ENCODE measurements at places on chromosomes 4 and X.

DNA sequence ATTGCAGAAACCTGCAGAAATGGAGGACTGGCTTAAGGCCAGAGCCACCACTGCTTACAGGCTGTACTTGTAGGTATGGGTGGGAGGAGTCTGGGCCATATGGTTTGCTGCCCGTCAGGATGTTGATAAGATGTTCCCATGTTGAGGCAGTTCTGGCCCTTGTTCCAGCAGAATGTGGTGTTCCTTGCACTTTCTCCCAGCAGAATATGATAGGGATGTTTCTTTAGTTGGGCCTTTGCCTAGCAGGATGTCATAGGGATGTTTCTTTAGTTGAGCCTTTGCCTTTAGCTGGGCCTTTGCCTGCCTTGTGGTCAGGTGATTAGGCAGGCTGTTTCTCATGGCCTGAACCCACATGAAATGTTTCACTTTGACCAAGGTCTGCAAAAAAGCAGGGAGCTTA lies 139.1 kb upstream of the PAQR3 start:
- DNase-seq, result no peak

GRCh38 chr4:149574971-149575370 lies 240.7 kb downstream of the IQCM start:
- no peak for DNase-seq

DNA sequence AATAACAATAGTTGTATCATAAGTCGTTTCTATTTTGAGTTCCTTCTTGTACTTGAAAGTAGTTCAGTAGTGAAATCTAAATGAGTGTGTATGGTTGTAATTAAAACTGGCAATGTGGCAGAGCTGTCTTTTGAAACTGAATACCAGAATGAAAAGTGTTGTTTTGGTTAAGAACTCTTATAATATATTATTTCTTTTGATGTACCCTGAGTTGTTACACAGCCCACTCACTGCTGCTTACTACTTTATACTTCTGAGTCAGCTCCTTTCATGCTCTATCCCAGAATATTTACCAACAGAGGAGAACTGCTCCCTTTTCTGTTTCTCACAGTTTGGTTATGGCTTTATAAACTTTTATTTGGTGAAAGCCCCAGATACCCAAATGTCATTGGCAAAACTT lies 28.8 kb downstream of the FAM199X start:
- DNase-seq, result no peak

GRCh38 chr4:10456260-10456594 lies 999 bp downstream of the ZNF518B start:
- DNase-seq, result no peak

DNA sequence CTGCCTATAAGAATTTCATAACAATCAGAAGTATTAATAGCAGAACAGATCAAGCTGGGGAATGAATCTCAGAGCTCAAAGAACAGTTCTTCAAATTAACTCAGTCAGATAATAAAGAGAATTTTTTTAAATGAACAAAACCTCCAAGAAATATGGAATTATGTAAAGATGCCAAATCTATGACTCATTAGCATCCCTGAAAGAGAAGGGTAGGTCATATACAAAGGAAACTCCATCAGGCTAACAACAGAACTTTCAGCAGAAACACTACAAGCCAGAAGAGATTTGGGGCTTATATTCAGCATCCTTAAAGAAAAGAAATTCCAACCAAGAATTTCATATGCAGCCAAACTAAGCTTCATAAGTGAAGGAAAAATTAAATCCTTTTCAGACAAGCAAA lies 28.6 kb downstream of the CBR4 start:
- DNase-seq, result no peak

- no peak for DNase-seq
Observed at GRCh38 chrX:47629419-47630200, at the start of gene CFP. Gene CFP, minus strand, starts transcription at chrX:47629930. Its CDS starts 86 bp downstream, at chrX:47629844.

- DNase-seq, result no peak
Observed at GRCh38 chr4:14177987-14178386, 550.5 kb upstream of the BOD1L1 start.

- no peak for DNase-seq
Observed at GRCh38 chr4:109079731-109080130, 222.7 kb downstream of the COL25A1 start.

- no peak for DNase-seq
Observed at GRCh38 chr4:55132775-55133174, 7.4 kb upstream of the KDR start.

DNA sequence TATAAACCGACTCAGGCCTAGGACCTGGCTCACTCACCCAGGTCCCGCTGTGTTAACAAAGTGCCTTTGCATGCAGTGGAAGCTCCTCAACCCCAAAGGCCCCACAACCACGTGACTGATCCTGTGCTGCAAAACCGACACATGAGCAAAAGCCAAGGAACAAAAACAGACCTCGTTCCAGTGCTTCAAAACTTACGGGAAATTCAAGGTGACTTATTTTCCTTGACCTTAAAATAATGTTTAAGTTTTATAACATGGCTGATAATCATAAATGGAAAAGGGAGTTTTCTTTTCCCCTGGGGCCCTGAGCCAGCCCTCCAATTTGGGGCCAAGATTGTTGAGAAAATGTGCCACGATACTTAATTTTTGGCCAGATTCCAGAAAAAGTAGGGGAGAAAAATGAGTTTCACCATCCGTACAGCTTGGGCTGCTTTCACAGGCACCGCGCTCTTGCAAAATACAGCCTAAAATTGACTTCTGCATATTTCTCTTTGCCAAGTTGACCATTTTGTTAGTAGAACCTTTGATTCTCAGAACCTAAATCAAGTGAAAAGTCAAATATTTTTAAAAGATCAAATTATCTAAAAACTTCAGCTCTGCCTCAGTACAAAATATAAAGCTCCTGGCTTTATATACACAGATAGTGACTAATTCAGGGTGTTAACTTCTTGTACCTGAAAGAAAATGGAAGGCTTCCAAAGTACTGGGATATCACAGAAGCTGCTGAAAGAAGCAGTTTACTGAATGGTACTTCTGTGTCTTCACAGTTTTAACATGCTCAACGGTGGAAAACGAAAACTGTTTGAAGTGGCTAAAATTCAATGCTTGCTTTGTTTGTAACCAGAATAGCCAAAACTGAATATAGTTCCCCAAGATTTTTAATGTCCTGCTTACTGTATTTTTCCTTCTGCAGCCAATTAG lies 93.8 kb downstream of the APBB2 start:
- no peak for DNase-seq

- no peak for DNase-seq
Observed at GRCh38 chr4:182286035-182286434, 42.8 kb downstream of the TENM3 start.

DNA sequence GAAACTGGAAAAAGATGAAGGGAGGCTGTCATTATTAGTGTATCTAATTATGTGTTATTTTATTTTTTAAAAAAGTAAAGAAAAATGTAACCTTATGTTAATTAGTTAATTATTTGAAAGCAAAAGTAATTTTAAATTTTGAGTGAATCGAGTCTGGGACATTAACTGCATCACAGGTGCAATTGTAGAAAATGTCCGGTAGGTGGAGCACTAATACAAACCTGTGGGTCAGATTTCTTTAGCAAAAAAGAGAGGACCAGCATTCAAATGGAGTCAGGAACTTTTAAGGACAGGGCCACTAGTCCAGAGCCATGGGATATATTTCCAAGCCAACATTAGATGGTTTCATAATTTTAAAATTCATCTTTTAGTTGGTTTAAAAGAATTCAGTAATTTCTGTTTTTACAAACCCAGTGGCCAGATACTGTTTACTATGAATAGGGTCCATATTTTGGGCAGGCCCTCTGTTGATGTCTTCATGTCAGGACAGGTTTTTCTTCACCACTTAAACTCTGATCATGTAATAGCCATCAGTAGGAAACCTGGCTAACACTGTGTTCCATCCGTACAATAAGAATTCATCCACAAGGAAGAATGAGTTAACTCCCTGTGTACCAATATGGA lies 27.2 kb downstream of the BST1 start:
- DNase-seq, result no peak

DNA sequence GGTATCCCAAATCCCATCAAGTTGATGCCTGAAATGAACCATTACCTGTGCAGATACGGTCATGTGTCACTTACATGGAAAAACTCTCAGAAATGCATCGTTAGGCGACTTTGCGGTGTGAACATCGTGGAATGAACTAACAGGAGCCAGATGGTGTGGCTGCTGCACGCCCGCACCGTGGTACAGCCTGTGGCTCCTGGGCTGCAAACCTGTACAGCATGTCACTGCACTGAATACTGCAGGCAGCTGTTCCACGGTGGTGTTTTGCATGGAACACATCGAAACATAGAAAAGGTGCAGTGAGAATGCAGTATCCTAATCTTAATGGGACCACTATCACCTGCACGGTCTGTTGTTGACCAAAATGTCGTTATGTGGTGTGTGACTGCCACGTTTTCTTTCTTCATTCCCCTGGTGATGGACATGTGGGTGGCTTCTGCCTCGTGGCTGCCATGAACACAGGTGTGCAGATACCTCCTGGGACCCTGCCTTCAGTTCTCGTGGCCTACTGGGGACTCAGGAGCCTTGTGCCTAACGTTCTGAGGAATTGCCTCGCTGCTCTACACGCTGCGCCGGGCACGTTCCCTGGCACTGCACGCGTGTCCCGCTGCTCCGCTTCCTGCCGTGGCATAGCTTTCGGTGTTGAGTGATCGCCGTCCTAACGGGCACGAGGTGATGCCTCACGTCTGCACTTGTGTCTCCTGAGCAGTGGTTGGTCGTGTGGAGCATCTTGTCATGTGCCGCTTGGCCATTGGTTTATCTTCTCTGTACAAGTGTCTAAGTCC lies 18.5 kb downstream of the MAEA start:
- no peak for DNase-seq

DNA sequence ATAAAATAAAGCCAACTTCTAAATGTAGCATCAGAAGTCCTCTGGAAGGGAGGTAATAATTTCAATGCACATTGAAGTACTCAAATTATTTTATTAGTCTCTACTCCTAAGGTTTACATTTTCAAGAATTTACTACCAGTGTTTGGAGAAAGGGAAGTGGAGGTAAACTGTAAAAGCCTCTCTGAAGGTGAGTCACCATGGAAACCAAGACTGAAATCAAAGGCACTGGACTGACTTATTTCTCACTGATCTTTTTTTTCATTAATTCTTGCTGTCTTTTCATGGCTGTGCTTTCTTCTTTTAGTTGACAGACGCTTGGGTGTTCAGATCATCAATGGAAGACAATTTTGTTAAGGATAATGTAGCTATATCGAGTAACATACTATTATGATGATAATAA lies 9.7 kb downstream of the SLC39A8 start:
- DNase-seq, result no peak

GRCh38 chr4:182062936-182063335 lies 180.3 kb upstream of the TENM3 start:
- DNase-seq, result no peak

DNA sequence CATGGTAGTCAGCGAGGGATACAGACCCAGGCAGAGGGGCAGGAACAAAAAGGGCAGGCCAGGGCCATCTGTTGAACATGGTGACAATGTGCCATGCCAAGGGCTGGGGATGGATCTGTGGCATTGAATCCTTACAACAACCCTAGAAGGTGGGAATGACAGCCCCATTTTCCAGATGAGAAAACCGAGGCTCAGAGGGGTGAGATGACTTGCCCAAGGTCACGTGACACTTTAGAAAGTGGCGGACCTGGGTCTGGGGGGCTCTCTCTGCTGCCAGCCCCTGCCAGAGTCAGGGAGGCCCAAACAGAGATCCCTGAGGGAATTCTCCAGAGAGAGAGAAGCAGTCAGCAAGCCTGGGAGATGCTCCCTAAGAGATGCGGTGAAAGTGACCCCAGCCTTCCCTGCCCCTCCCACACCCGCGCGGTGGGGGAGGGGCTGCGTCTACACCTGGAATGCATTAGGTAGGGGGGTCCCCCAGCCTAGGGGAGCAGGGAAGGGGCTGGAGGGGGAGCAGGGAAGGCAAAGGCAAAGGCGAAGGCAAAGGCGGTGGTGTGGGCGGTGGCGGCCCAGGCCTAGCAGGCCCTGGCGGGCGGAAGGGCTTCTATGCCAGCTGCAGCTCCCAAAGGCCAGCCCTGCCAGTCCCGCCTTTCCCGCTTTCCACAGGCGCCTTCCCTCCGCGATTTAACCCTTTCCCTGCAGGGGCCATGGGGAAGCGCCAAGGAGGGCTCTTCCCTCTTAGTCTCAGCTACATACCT lies 13.0 kb downstream of the FGD1 start:
- DNase-seq, result no peak

GRCh38 chrX:73766431-73766795 lies 203.4 kb downstream of the CHIC1 start:
- no peak for DNase-seq

GRCh38 chrX:629230-630006 lies 1.2 kb upstream of the SHOX start:
- no peak for DNase-seq

- no peak for DNase-seq
Observed at GRCh38 chr4:47855350-47855749, 17.5 kb upstream of the CORIN start.

Data from breast epithelium (tissue), 4 donors.